ENCODE measurements at places on chromosomes 1 and 21.

DNA sequence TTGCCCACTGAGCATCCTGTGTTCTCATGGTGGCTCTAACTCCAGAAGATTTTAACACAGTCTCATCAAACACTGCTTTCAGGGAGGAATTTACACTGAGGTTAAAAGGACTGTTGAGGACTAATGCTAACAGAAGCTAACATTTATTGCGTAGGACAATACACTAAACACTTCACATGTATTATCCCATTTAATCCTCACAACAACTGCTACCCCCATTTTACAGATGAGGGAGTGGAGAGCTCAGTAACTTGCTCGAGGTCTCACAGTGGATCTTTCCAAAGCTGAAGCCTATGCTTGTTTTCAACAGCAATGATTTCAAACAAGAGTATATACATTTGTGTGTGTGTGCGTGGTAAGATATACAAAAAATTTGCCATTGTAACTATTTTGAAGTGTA, 13.9 kb downstream of the ATF3 start:
- no peak for DNase-seq

- DNase-seq, result no peak
Observed at GRCh38 chr1:62250126-62250726, 55.6 kb downstream of the L1TD1 start.

DNA sequence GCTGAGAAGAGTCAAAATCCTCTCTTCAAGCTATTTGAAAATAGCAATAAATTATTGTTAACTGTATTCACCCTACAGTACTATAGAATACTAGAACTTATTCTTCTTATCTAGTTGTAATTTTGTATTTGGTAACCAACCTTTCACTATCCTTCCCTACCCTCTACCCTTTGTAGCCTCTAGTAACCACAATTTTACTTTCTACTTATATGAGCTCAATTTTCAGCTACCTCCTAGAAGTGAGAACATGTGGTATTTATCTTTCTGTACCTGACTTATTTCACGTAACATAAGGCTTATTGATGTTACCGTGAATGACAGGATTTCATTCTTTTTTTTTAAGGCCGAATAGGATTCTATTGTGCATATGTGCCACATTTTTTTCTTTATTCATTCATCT, 30.0 kb downstream of the ZC3H11B start:
- DNase-seq, result no peak

GRCh38 chr1:207309745-207310273, 11.7 kb upstream of the CD55 start:
- DNase-seq, result no peak

- DNase-seq, result no peak
Observed at GRCh38 chr21:33755354-33755753, 113.1 kb downstream of the ITSN1 start.

DNA sequence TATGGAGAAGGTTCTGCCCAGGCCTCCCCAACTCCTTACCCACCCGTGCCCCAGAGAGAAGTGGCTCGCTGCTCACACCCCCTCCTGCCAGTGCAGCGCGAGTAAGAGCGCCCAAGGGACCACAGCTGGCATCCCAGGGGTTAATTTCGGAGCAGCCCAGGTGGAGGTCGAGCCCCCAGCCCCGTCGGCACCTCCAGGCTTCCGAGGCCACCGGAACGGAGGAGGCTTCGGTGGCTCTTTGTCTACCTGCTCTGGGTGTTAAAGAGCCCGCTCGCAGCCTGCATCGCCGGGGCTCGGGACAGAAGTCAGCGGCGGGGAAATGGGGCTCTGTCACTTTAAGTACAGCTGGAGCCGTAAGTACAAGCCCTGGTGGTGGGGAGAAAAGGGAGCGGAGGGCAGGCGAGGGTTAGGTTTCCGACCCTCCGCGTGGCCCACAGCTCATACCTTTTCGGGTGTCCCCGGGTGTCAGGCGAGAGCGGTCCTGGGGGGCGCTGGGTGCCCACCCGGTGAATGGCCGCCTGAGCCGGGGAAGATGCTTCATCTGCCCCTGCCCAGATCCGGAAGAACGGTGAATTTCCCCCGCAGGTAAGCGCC, 89.4 kb upstream of the IPO9 start:
- peak; percentile 51 for DNase-seq

GRCh38 chr1:14743368-14743767, 144.9 kb downstream of the KAZN start:
- no peak for DNase-seq

DNA sequence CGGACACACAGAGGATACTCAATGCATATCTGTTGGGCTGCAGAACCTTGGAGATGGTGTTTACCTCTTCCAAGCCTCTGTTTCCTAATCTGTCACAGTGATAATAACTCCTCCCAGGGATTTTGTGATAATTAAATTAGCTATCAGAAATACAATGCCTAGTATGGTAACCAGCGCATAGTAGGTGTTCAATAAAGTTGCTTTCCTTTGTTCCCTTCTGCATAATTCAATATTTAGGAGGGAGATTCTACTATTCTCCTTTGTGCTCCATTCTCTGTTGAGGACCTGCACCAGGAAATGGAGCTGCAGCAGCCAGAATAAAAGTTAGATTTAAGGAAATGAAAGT, 3.4 kb upstream of the CSF3R start:
- no peak for DNase-seq

- peak; percentile 21 for DNase-seq
Observed at GRCh38 chr1:86774305-86775295, 70.2 kb downstream of the SH3GLB1 start.

GRCh38 chr1:114009393-114009792, 30.1 kb downstream of the OLFML3 start:
- DNase-seq, result no peak
